ENCODE measurements at places on chromosomes 7 and 10.

DNA sequence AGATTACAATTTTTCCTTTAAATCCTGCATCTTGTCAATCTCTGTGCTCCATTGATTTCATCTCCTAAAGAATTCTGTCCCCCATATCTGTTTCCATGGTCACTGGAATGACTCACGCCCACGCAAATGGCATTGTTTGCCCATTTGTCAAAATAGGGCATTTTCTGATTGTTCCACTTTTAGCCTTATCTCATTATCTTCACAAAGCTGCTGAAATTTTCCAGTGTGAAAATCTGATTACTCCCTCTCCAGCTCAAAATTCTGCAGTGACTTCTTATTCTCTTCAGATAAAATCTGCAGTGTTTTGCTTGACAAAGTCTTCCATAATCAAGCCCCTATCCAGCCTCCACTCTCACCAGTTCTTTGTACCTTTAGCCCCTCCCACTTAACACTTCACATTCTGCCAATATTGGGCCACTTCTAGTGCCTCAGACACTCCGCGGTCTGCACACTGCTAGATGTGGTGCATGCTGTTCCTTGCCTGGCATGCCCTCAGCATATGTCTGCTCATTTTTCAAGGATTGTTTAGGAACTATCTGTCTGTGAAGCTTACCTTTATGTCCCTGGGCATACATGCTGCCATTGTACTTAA, 33.9 kb upstream of the CTTNBP2 start:
- no peak for DNase-seq

- no peak for DNase-seq
Observed at GRCh38 chr7:89474456-89474855, 678.9 kb upstream of the TEX47 start.

- no peak for DNase-seq
Observed at GRCh38 chr7:159227433-159227832, 82.8 kb upstream of the VIPR2 start.

GRCh38 chr7:156703209-156703608, 62.6 kb downstream of the RNF32 start:
- no peak for DNase-seq

- no peak for DNase-seq
Observed at GRCh38 chr10:85043207-85043606, 714.8 kb downstream of the CCSER2 start.

DNA sequence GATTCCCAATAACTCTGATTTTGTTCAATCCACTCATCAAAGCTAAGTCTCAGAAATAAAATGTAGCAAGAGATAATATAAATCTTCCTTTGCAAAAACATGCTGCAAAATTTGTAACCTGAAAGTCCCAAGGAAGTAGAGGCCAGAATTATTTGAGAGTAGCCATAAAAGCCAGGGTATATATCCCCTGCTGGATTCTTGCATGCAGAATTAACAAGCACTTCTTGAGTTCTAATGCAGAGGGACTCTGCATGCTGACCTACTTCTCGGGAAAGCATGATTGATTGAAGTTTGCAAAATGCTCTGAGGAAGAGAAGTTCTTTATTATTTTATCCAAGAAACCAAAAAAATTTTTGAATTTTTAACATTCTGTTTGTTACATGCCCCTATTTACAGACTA, 121.6 kb downstream of the THSD7A start:
- no peak for DNase-seq

DNA sequence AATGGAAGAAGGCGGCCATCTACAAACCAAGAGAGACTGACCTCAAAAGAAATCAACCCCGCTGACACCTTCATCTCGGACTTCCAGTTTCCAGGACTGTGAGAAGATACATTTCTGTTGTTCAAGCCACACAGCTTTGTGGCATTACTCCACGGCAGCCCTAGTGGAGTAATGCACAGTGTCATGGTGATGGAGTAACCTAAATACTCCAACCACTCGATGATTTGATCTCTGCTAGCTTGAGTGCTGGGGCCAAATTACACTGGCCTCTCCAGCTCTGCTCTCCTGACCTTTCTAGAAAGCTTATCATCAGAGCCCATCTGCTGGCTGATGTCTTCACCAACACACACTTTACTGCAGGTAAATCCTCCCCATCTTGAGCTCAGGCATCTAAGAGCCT, 52.2 kb downstream of the GALNT17 start:
- DNase-seq: no peak
